HFFc6 (cell line): ENCODE measurements at places on chromosomes 5 and 9.

DNA sequence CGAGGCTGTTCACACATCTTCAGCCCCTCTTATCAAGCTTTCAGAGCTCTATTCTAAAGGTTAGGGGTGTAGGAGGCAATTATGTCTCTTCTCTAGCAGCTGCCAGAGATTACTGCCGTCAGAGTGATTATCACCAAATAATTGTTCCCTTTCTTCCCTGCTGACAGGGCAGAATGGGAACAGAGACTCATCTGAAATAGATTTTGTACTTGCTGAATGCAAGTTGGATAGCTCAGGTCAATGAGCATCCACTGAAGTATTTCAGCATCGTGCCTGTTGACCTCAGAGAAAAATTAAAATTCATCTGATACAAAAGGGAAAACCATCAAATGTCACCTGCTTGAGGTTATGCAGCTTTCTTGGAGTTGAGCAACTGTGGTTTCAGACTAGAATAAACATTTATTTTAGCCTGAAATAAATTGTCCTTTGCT, 213.7 kb upstream of the MAP3K1 start:
- DNase-seq: no peak

DNA sequence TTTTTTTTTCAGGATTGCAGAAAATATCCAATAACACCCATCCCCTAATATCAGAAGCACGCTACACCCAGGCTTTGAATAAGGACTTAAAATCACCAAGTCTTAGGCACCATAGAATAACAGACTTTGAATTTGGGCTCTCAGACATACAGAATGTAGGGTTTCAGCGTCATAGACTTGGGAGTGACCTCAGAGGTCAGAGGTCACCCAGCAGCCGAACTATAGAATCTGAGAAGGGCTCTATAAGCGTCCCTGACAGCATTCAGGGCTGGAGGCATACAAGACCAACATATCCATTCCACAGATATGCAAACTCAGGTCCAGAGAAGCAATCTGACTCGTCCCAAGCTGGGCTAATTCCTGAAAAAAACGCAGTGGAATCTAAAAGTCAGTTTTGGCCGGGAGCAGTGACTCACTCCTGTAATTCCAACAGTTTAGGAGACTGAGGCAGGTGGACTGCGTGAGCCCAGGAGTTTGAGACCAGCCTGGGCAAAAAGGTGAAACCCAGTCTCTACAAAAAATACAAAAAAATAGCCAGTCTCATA, 34.7 kb downstream of the SLC6A7 start:
- DNase-seq: peak; percentile 32

- no peak for DNase-seq
Observed at GRCh38 chr9:124042201-124042721, 30.7 kb downstream of the LHX2 start.

DNA sequence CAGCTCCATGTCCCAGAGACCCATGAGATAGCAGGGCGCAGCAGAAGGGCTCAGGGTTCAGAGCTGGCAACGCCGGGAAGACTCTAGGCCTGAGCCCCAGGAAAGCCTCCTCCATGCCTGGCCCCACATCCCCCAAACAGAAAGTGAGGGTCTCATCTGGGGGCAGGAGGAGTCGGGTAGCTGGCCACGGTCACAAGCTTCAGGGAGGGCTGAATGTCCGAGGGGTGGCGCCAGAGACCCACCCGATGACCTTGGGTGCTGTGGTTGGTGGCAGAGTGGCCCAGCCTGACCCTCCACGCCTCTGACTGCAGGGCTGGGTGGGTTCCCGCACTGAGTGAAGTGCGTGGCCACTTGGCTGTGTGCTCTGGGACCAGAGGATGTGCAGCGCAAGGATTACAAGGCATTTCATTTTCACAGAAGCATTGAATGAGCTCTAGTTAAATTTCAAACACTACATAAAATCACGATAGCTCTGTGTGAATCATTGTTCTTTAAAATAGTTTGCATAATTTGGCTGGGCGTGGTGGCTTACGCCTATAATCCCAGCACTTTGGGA, 3.0 kb downstream of the C8G start:
- peak; percentile 38 for DNase-seq

DNA sequence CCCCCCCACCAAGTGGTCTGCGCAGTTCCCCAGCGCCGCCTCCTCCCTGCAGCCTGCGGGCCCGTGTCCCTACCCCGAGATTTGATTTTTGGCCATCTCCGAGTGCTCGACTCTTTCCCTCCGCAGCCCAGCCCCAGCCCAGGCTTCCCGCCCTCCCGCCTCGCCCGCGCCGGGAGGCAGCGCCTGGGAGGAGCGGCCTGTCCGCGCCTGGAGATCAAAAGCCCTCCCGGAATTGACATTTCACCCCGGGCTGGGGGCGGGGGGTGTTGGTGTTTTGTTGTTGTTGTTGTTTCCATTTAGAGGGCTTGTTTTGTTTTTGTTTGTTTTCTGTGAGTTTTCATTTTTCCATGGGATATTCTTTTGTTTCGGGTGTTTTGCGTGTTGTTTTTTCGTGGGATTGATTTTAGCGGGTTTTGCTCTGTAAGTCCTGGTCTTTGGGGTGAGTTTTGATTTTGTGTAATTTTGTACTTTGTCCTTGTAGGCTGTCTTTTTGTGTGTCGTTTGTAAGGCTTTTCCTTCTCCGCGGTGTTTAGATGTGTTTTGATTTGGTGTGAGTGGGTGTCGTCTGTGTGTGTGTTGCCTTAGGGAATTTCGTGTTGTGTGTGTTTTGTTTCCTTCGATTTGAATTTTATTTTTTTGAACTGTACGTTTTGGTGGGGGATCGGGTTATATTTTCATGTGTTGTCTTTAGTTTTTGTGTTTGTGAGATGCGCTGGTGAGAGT, 1.7 kb upstream of the PAX5 start:
- no peak for DNase-seq

- no peak for DNase-seq
Observed at GRCh38 chr5:65840071-65840470, 86.3 kb upstream of the ERBIN start.

- no peak for DNase-seq
Observed at GRCh38 chr5:80193401-80193800, 62.4 kb downstream of the SERINC5 start.

- DNase-seq: no peak
Observed at GRCh38 chr5:170280011-170280493, 17.5 kb downstream of the LCP2 start.
